ENCODE measurements at places on chromosomes 11 and 22.

DNA sequence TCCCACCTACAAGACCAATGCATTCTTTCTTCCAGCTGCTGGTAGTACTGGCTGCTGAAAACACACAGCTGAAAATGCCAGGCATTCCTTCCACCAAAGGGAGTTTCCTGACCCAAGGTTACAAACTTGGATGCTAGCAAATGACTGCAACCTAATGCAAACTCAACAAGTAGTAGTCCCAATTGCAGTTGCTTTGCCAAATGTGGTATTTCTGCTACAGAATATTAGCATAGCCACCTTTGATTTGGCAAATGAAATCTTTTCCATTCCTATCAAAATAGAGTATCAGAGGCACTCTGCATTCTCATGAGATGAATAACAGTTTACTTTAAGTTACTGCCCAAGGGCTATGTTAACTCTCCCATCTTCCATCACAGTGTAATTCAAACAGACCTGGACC, 172.0 kb upstream of the ARHGAP42 start:
- no peak for DNase-seq

DNA sequence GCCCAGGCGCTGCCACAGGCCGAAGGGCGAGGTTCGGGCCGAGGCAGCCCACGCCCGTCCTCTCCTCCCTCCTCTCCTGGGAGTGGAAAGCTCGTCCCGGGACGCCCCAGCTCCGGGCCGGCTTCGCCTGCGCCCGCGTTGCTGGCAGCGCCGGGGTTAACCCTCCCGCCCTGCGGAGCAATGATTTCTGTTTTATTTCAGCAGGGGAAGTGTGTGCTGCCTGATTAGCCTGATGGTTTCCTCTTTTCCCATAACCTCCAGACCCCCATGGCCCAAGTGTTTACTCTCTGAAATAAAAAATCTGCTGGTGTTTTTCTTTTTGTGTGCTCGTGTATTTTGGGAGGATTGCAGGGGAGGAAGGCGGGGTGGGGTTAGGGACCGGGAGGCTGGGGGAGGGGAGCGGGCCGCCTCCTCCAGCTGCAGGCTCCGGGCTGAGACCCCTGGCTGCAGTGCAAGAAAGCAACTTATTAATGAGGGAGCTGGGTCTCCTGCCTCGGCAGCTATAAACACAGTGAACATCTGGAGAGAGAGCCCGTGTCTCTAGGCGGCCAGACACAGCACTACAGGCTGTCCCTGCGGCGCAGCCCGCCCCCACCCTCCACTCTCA, 38.6 kb downstream of the ETS1 start:
- no peak for DNase-seq

GRCh38 chr11:597166-597725, 18.5 kb downstream of the IRF7 start:
- DNase-seq: no peak

GRCh38 chr11:126109941-126110731, 47.5 kb upstream of the CDON start:
- no peak for DNase-seq

DNA sequence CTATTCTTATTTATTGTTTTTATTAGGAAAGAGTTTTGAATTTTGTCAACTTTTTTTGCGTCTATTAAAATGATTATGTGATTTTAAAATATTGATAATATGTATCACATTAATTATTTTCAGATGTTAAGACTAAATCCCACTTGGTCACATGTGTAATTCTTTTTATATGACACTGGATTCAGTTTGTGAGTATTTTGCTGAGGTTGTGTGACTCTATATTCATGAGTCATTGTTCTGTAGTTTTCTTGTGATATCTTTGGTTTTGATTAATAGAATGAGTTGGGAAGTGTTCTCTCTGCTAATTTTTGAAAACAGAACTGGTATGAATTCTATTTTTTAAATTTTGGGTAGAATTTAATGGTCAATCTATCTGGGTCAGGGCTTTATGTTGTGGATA, 317.9 kb downstream of the ETS1 start:
- DNase-seq: no peak

DNA sequence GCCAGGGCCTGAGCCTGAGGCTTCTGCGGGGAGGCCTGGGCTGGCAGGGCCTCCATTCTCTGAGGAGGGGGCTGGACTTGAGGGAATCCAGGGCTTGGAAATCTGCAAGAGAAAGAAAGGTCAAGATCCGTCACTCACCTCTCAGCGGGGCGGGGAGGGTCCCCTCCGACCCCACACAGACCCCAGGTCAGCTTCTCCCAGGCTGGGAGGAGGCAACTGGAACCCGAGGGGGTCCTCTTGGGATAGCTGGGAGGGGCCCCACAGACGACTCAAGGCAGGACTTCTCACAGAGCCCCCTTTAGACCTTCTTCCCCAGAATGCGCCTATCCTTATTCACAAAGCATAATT, 11.0 kb downstream of the TNKS1BP1 start:
- DNase-seq: no peak

GRCh38 chr11:131136486-131136885, 220.2 kb upstream of the SNX19 start:
- no peak for DNase-seq

- DNase-seq: no peak
Measured at GRCh38 chr22:25148149-25148691, 51.4 kb upstream of the CRYBB3 start.

DNA sequence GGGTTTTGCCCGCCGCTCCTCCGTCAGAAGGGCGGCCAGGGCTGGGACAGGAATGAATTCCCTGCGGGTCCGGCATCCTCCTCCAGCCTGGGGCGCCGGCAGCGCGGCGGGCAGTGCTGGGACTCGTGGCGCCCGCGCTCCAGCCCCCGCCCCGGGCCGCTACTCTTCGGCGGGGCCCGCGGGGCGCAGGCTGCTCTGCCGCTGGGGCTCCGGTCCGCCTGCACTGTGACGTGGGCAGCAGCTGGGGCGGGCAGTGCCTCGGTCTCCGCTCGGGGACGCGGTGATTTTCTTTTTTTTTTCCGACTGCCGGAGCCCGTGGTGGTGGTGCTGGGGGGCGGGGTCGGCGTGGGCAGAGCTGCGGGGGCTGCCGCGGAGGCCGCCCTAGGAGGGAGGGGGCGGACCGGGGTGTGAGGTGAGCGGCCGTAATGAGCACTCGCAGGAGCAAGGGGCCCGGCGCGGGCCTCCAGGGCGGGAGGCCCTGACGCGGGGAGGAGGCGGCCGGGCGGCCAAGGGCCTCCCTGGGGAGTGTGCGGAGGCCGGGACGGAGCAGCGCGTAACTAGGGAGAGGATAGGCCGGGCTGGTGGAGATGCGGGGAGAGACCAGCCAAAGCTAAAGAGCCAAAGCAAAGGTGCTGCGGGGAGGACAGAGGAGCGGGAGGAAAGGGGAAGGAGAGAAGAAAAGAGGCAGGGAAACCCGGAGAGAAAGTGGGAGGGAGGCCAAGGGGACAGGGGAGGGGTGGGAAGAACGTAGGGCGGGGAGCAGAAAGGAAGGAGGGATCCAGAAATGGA, 73.3 kb upstream of the ZBED5 start:
- no peak for DNase-seq

GRCh38 chr11:13954591-13954990, 7.9 kb upstream of the SPON1 start:
- DNase-seq: no peak

- DNase-seq: no peak
Measured at GRCh38 chr11:93622043-93622442, 39.4 kb upstream of the CEP295 start.

All from stimulated activated CD8-positive, alpha-beta memory T cell treated with anti-CD3 and anti-CD28 coated beads, Interleukin-7, amount 100 ng/mL, for 1 hour (primary cell).